ENCODE measurements at places on chromosomes 6 and 20.

DNA sequence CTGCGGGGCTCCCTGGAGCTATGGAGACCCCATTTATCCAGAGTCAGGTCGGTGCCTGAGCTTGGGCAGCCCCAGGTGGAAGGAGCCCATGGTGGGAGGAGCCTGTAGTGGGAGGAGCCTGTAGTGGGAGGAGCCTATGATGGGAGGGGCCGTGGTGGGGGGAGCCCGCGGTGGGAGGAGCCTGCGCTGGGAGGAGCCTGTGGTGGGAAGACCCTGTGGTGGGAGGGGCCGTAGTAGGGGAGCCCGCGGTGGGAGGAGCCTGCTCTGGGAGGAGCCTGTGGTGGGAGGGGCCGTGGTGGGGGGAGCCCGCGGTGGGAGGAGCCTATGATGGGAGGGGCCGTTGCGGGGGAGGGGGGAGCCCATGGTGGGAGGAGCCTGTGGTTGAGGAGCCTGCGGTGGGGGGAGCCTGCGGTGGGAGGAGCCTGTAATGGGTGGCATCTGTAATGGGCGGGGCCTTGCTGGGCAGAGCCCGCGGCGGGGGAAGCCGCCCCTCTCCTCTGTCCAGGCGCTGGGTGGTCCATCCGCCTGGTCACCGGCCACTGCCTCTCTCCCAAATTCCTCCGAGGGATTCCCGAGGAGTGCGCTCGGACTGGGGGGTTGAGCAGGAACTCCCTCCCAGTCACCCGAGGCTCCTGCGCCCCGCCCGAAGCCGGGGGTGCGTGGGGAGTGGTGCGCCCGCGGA is 567 bp upstream of the FNDC11 start:
- peak; percentile 72 for ATAC-seq

DNA sequence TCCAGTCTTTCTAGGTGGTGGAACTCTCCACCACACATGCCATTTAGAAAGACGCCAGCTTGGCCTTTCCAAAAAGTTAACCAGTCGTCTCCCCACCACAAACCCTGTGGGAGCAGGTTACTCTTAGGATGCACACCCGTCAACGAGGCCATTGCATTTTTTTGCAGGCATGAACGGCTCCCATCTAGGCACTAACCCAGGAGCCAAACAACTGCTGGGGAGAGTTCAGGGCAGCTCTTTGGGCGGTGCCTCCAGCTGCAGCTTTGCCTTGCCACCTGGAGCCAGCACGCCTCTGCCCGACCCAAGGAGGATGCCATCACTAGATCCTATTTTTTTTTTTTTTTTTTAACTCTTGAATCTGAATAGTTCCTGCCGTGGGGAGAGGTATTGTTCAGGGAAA is 39.9 kb downstream of the TBC1D7 start:
- ATAC-seq, result no peak

GRCh38 chr6:111805511-111806164 is 67.6 kb downstream of the FYN start:
- ATAC-seq, result no peak

DNA sequence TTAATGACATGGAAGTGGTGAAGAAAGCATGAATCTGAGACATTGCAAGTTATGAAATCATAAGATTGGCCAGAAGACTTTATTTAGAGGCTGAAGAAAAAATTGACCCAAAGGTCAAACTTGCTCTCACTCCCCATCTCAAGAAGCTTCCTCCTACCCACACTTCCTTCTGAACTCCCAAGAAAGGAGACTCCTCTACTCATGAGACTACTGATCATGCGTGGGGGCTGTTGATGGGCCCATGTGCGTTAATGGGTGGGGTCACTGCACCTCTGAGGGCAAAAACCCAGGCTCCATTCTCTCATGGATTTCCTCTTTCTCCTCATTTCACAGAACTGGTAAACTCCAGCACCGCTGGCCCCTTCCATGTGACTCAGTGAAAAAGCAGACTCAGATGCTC is 470.6 kb upstream of the ARID1B start:
- no peak for ATAC-seq

GRCh38 chr20:62873280-62873679 is 11.7 kb upstream of the TCFL5 start:
- no peak for ATAC-seq

Measured in gastroesophageal sphincter (tissue), 4 donors.